ENCODE measurements at places on chromosomes 16 and 17.

- no peak for DNase-seq
Observed at GRCh38 chr17:45920083-45920482, 25.7 kb downstream of the MAPT start.

DNA sequence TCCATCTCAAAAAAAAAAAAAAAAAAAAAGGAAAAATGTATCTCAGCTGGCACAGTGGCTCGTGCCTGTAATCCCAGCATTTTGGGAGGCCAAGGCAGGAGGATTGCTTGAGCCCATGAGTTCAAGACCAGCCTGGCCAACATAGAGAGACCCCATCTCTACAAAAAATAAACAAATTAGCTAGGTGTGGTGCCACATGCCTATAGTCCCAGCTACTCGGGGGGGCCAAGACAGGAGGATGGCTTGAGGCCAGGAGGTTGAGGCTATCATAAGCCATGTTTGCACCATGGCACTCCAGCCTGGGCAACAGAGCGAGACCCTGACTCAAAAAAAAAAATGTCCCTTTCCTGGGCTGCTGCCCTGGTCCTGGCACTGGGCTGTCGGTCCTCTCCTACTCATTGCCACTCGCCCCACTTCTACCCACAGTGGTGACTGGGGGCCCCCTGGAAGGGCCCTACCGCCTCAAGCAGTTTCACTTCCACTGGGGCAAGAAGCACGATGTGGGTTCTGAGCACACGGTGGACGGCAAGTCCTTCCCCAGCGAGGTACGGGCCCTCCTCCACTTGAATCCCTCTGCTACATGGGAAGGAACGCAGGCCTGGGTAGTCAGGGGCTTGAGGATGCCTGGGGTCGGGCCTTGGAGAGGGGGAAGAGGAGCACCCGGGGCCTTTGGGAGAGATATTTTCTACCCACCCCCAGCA lies 6.1 kb downstream of the CA7 start:
- no peak for DNase-seq

DNA sequence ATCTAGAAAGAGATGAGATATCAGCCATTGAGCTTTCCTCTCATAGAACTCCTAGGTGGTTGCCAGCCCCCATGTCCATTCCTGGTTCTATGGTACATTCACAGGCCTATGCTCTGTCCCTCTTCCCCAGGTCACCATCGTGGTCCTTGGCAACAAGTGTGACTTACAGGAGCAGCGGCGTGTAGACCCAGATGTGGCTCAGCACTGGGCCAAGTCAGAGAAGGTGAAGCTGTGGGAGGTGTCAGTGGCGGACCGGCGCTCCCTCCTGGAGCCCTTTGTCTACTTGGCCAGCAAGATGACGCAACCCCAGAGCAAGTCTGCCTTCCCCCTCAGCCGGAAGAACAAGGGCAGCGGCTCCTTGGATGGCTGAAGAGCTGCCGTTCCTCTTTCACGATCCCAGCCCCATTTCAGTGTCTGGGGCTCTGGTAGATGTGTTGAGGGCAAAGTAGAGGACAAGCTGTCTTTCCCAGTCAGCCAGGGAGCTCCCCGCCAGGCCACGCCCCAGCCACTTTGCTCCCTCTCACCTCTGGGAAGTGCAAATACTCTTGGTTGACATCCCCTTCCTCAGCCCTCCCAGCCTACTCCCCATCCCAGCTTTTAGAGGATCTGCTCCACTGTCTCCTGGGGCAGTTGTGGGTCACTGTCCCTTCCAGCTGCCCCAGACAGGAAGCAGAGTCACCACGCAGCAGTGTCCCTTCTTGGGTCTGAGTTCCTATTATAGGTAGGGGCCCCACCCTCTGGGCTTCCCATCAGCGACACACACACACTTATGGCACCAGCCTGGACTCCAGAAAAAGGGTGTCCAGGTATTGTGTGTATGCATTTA lies 3.8 kb downstream of the NKIRAS2 start:
- DNase-seq: no peak

GRCh38 chr17:81034168-81034777 lies 678 bp upstream of the BAIAP2 start:
- no peak for DNase-seq

DNA sequence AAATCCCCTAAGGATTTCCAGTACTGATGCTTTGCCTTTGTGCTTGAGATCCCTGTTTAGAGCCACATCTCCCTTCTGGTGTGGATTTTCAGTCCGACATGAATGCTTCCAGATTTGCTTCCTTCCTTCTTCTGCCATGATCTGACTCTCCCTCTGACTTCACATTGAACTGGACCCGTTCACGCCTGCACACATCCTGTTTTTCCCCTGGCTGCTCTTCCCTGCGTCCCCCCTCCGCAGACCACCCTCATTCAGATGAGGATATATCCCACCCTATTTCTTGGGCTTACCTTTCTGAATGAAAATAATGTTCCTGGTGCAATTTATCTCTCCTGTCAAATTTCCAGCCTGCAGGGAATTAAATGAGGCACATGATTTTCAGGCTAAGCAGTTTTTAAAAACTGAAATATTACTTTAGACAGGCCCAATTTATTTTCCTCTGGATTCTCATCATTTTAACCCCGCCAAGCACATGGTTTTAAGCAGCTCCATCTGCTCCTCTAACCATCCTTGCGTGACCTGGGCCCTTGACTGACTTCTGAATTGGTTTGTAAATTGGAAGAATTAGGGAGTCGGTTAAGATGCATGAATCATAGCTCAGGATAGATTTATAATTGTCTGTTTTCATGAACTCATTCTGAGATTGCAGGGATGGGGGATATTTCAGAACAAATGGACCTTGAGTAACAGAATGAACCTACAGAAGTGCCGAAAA lies 59.2 kb downstream of the BMERB1 start:
- DNase-seq: no peak

- peak; percentile 92 for DNase-seq
Observed at GRCh38 chr17:75034236-75034908, 12.4 kb downstream of the ATP5PD start.

All from activated T-cell treated with anti-CD3 and anti-CD28 coated beads for 48 hours (primary cell).